Activated CD8-positive, alpha-beta T cell treated with anti-CD3 and anti-CD28 coated beads, Interleukin-2, amount 10 ng/mL, durations not matched to agents 7 days and 5 days (primary cell): ENCODE measurements at places on chromosomes 16 and 17. TPM values are rescaled to one million over a fixed set of nuclear protein-coding genes. Genes with fewer than 3 reads are reported as not detected.

PLXDC1 gene
- 3.9 TPM for total RNA-seq

IGFALS gene
- not detected for total RNA-seq

- DNase-seq = peak; percentile 19
Measured at GRCh38 chr17:59812139-59812538, 80.6 kb downstream of the TUBD1 start.

- DNase-seq = no peak
Measured at GRCh38 chr17:77498791-77499698, 358.3 kb downstream of the SEC14L1 start.

NTN3 gene
- total RNA-seq = 0.10 TPM

KRTAP1-1 gene
- not detected for total RNA-seq

DNA sequence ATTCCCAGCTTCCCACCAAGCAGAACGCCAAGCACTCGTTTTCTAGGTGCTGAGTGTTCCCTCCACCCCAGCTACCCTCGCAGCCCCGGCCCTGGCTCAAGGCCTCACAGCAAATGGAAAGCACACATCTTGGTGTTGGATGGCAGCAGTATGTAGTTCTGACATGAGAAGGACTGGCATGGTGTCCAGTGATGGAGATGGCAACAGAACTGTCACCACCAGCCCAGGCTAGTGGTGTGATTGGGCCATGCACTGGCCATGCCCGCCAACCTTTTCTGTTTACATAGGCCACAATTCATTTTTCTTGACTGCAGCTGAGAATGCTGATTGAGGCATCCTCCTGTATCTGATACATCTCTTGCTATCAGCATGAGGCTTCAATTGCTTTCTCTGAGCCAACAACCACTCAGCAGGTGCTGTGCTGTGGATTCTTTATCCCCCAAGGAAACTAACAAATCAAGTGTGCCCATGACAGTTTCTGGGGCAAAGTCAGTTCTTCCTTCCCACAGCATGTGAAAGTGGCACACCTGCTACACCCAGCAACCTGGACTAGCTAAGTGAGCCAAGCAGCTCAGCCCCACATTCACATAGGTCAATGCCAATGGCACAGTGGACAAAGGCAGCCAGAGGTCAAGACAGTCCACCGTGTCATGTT is 3.8 kb downstream of the SLC12A4 start:
- DNase-seq = no peak

- no peak for DNase-seq
Measured at GRCh38 chr16:30656974-30657865, 1.0 kb upstream of the FBRS start.

DNA sequence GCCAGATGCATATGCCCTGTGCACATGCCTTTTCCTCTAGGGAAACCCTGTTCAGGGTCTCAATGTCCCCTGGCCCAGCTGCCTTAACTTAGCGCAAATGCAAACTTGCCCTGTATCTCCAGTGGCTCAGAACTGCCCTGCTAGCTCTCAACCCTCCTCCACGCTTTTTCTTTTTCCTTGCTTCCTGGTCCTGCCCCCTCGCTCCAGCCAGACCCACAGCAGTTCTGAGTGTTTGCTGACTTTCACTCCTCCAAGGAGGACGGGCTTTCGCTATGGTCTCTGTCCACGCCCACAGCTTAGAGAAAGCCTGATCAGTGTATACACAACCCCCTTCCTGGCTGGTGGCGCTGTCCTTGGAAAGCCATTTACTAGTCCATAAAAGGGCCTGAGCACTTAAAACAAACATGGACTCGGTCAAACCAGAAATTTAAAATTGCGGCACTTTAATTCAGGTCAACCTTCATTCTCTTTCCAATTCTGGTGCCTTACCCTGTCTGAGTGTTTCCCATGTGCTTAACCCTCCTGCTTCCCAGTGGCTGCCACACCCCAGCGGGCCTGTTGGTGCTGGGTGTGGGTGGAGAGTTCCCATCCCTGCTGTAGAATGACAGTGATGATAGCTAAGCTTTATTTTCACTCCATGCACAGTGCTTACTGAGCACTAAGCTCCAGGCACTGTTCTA is 15.6 kb upstream of the TMEM98 start:
- DNase-seq = no peak

- no peak for DNase-seq
Measured at GRCh38 chr17:50123649-50124349, 6.2 kb downstream of the SAMD14 start.

- peak; percentile 23 for DNase-seq
Measured at GRCh38 chr16:54454616-54455015, 168.0 kb upstream of the IRX3 start.

GRCh38 chr17:45686250-45686649 is 97.9 kb upstream of the CRHR1 start:
- no peak for DNase-seq

DNA sequence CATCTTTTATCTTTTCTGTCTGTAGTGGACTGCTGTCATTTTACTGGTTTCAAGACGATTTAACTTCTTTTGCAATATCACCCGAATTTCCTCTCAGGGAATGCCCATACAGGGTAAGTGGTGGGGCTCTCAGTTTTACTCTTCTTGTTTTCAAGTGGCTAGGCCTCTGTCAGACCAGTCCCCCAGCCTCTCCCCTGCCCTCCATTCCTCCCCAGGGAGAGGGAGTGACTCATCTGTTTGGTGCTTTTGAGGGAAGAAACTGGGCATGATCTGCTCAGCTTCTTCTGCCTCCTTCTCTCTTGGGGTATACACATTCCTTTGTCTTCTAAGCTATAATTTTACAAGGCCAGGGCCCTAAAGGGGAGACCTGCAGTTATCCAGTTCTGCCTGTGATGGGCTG is 332.0 kb downstream of the CBLN1 start:
- no peak for DNase-seq

GRCh38 chr17:65892912-65893377 is 299.0 kb downstream of the CEP112 start:
- DNase-seq = no peak

DNA sequence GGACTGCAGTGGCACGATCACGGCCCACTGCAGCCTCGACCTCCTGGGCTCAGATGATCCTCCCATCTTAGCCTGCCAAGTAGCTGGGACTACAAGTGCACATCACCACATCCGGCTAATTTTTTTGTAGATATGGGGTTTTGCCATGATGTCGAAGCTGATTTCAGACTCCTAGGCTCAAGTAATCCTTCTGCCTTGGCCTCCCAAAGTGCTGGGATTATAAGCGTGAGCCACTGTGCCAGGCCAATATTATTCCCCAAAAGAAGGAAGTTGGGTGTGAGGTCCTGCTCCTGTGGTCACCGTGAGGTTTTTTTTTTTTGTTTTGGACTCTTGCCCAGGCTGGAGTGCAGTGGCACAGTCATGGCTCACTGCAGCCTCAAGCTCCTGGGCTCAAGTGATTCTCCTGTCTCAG is 1.5 kb downstream of the AMZ2 start:
- peak; percentile 43 for DNase-seq

CDH15 gene
- not detected for total RNA-seq

KCNAB3 gene
- 10.3 TPM for total RNA-seq

MYO15A gene
- total RNA-seq = 0.34 TPM

GRCh38 chr17:18025241-18025944 is 13.6 kb downstream of the ATPAF2 start:
- peak; percentile 47 for DNase-seq

GRCh38 chr17:8481089-8481488 is 45.4 kb downstream of the NDEL1 start:
- DNase-seq = no peak

MBTPS1 gene
- 52.7 TPM for total RNA-seq

DNA sequence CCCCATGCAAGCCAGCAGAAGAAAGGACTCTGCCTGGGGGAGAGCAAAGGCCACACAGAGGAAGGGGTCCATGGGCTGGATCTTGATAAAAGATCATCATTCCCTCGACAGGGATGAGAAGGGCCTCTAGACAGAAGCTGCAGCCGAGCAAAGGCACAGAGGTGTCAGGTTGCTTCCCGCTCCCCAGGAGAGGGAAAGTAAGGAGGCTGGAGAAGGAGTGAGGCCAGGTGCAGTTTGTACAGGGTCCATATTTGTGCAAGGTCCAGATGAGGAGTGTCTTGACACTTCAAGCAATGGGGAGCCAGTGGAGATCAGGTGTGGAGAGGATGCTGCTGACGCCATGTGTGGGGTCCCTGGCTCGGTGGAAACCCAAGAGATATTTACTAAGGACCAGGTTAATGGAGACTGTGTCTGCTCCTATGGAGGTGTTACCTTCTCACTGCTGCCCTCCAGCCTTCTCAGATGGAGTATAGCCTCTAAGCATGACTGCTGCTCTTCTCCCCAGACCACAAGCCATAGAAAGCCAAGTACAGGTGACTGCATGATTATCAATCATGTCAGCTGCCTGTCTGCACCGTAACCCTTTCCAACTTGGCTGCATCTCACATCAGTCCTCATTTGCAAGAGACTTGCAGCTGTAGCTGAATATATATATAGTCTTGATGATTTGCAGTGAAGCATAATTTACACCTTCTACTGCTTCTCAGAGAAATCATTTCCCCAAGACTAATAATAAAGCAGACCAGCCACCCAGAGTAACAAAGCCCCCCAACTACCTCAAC is 21.1 kb downstream of the GAS7 start:
- no peak for DNase-seq

OR4D1 gene
- total RNA-seq = 0.50 TPM

DNA sequence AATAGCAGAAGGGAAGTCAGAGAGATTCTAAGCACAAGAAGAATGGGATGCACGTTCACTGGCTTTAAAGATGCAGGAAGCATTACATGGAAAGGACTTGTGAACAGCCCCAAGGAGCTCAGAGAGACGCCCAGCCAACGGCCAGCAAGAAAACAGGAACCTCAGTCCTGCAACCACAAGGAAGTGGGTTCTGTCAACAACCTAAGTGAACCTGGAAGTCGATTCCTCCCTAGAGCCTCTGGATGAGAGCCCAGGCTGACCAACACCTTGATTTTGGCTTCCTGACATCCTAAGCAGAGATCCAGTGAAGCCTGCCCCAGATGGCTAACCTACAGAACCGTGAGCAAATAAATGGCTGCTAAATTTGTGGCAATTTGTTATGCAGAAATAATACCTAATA is 24.5 kb downstream of the GPR142 start:
- DNase-seq = no peak

GRCh38 chr16:67115639-67116038 is 5.9 kb downstream of the PHAF1 start:
- no peak for DNase-seq

PSME3 gene
- total RNA-seq = 141 TPM

DNA sequence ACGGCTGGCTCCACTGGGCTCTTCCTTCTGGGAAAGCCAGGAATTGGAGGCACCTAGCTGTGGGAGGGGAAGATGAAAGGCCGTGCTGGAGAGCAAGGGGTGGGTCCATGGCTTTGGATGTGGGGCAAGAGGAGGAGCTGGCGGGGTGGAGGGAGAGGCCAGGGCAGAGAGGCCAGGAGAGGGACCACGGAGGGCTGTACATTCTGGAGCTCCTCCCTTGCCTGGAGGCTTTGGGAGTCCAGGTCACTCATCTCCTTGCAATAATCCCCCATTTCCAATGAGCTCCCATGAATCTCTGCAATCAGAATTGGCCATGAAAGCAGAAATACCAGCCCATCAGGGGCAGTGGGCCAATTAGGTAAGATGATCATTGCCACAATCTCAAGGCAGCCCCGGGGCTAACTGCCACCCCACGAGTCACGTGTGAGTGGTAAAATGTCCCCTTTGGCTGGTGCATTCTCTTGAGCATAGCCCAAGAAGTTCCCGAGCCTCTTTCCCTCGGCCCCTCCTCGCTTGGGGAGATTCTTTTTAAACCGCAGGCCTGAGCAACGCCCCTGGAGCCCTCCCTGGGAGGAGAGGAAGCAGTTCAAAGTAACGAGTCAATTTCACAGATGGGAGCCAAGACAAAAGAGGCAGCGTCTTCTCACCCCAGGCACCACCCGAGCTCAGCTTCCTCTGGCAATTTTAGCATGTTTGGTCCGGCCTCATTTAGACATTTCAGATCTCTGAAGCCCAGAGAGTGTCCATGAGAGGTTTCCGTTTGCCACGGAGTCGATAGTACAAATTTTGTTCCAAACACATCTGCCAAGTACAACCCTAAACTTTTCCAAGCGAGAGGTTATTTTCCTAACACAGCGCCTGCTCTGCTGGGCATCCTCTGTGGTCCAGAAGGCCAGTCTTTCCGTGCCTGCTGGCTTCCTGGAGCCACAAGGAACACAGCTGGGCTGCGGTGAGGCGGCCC is 13.4 kb downstream of the RTN4RL1 start:
- DNase-seq = no peak

- DNase-seq = no peak
Measured at GRCh38 chr17:74877592-74878548, 5.1 kb upstream of the FDXR start.

TOM1L1 gene
- total RNA-seq = not detected

GRCh38 chr17:16986391-16986790 is 14.5 kb upstream of the TNFRSF13B start:
- DNase-seq = no peak

GRCh38 chr17:34883106-34884000 is 77.9 kb downstream of the CCT6B start:
- no peak for DNase-seq

KRTAP2-3 gene
- total RNA-seq = not detected

- no peak for DNase-seq
Measured at GRCh38 chr17:13538841-13539411, 62.8 kb downstream of the HS3ST3A1 start.

PLA2G10 gene
- not detected for total RNA-seq
